Ascending aorta (tissue), 2 donors: ENCODE measurements at places on chromosomes 4 and X. TPM values are rescaled to one million over a fixed set of nuclear protein-coding genes. Genes with fewer than 3 reads are reported as not detected.
A peak's percentile ranks its signal among the peaks of the same experiment; 100 is the strongest.

- H3K27ac ChIP-seq = no peak overlapping the region
- no peak for DNase-seq
- H3K4me1 ChIP-seq = no peaks in the 10 kb centered on the region
- no peak overlapping the region for H3K4me3 ChIP-seq
- no peaks in the 10 kb centered on the region for H3K27me3 ChIP-seq
- H3K36me3 ChIP-seq = no peaks in the 10 kb centered on the region
Observed at GRCh38 chrX:134753718-134754008, 95.4 kb upstream of the PLAC1 start.

GRCh38 chr4:1237981-1238675 is 10.8 kb downstream of the CTBP1 start:
- H3K27me3 ChIP-seq = no peaks in the 10 kb centered on the region
- peaks cover 78% of the 10 kb centered on the region for H3K36me3 ChIP-seq
- H3K4me1 ChIP-seq = peaks cover 10% of the 10 kb centered on the region
- H3K27ac ChIP-seq = no peak overlapping the region

DNA sequence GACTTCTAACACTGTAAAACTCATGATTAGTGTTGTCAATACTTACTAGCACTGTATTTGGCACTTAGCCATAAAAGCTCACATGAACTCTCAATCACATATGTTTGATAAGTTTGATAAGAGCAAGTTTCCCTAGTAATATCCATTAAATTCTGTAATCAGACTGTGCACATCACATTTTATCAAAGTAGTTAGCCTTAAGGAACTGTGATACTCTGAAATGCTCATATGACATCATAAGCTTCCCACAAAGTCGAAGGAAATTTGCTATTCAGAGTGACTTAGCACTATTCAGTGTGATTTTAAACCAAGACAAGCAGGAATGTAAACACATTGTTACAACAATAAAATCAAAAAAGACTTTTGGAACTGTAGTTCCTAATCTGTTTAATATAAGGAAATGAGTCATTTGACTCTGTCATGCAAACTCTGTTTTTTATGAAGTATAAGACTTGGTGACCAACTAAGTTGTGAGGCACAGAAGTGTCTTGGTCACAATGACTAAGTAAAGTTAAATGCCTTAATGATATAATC is 6.7 kb downstream of the SLC7A11 start:
- H3K36me3 ChIP-seq = no peaks in the 10 kb centered on the region
- no peak overlapping the region for H3K4me3 ChIP-seq
- H3K27me3 ChIP-seq = no peaks in the 10 kb centered on the region
- DNase-seq = no peak

CHIC1 gene
- total RNA-seq = 3.7 TPM

SPANXD gene
- total RNA-seq = not detected

DNA sequence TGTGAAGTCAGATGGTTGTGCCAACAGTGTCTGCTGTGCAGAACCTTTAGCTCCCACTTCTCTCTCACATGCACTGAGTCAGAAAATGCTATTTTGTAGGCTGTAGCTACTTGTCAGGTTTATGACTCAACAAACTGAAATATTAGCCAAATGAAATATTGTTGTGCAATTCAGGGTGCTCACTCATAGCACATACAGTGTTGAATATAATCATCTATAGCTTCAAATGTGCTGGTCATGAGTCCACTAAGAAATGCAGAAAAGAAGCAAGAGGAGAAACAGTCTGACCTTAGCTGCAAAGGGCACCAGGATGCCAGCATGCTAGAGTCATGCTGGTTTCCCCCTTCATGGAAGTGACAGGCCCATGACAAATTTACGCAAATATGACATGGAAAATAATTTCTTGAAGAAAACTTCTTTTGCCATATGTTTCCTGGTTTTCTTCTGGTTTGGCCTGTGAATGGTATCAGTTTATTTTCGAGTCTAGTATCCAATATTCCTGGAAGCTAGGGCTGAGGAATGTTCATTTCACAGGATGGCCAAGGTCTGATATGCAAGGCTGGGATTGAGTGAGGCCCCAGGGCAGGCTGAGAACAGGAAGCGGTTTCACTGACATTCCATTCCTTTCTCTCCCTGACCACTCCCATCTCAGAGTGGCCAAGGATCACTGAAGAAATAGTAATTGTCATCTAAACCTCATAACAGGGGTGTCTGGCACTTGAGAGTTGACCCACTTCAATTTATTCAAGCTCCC is 10.3 kb upstream of the CXCL2 start:
- no peak overlapping the region for H3K4me3 ChIP-seq
- peak overlapping the region; percentile 78 for H3K27ac ChIP-seq
- no peaks in the 10 kb centered on the region for H3K27me3 ChIP-seq
- no peaks in the 10 kb centered on the region for H3K36me3 ChIP-seq

GRCh38 chrX:96098471-96098870 is 586.2 kb upstream of the DIAPH2 start:
- no peak for DNase-seq
- no peaks in the 10 kb centered on the region for H3K27me3 ChIP-seq
- H3K27ac ChIP-seq = no peak overlapping the region
- no peaks in the 10 kb centered on the region for H3K4me1 ChIP-seq

SPANXN4 gene
- not detected for total RNA-seq

DNA sequence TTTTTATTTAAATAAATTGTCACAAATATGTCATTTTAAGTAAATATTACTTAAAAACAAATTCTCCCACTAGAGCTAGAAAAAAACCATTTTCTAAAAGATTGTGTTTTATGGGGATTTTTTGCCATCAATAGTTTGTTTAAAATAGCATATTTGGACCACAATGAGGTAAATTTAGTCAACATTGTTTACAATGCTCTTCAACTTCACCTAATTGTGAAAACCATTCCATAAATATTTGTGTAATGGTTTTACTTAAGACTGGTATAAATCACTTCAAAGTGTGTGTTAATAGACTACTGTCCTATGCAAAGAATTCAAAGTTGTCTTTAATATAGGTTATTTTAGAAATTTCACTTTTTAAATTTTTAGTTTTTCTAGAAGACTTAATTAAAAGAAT is 1004.2 kb downstream of the PCDH18 start:
- H3K27me3 ChIP-seq = no peaks in the 10 kb centered on the region
- H3K4me1 ChIP-seq = no peaks in the 10 kb centered on the region
- DNase-seq = no peak
- no peak overlapping the region for H3K27ac ChIP-seq

VSIG4 gene
- 157 TPM for total RNA-seq

GRCh38 chr4:6601661-6602250 is 26.8 kb downstream of the MAN2B2 start:
- H3K4me1 ChIP-seq = no peaks in the 10 kb centered on the region
- no peaks in the 10 kb centered on the region for H3K27me3 ChIP-seq
- H3K27ac ChIP-seq = no peak overlapping the region
- no peak overlapping the region for H3K4me3 ChIP-seq
- peaks cover 93% of the 10 kb centered on the region for H3K36me3 ChIP-seq

GC gene
- total RNA-seq = 30.0 TPM

DNA sequence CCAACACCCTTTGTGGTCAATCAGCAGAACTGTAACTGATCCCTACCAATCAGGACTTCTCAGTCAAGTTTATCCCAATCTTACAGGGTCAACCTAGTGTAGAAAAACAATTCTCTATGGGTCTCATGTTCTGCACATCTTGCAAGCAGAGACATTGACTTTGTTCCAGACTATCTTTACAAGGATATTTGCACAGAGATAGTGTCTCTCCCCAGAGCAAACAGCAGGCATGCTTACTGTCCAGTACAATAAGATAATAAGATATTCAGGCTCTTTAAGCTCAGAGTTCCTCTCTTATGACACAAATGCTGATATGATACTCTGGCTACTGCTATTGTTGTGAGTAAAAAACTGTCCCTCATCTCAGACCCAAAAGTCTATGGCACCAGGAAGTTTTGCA is 53.2 kb downstream of the ACSL4 start:
- H3K27me3 ChIP-seq = no peaks in the 10 kb centered on the region
- no peak for DNase-seq
- peaks cover 12% of the 10 kb centered on the region for H3K36me3 ChIP-seq

DNA sequence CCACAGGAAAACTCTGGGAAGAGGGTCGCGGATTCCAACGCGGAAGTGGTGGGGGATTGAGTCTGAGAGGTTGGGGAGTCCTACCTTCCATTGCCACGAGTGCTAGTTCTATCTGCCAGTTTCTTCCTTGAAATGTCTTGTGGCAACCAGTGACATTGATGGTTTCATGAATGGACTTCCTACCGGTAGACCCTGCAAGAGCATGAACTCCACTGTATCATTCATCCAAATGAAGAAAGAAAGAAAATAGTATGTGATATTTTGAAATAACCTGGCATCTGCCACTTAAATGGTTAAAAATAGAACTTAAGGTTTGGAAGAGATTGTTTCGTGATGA is 1.1 kb upstream of the SLC10A7 start:
- H3K36me3 ChIP-seq = no peaks in the 10 kb centered on the region
- no peak for DNase-seq
- H3K4me1 ChIP-seq = no peaks in the 10 kb centered on the region
- H3K4me3 ChIP-seq = peak overlapping the region; percentile 81

GRCh38 chr4:26459054-26459755 is 31.1 kb downstream of the CCKAR start:
- no peaks in the 10 kb centered on the region for H3K4me1 ChIP-seq
- no peaks in the 10 kb centered on the region for H3K36me3 ChIP-seq
- H3K27ac ChIP-seq = no peak overlapping the region
- no peaks in the 10 kb centered on the region for H3K27me3 ChIP-seq
- no peak overlapping the region for H3K4me3 ChIP-seq
- DNase-seq = no peak

DNA sequence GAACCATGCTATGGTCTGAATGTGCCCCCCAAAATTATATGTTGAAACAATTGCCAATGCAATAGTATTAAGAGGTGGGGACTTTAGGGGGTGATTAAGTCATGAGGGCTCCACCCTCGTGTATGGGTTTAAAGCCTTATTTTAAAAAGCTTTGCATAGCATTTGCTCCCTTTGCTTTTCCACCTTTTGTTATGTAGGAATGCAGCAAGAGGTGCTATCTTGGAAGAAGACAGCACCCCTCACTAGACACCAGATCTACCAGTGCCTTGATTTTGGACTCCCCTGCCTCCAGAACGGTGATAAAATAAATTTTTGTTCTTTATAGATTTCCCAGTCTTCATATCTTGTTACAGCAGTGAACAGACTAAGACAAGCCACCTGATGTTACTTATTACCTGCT is 23.3 kb upstream of the NPNT start:
- H3K36me3 ChIP-seq = no peaks in the 10 kb centered on the region
- H3K27ac ChIP-seq = no peak overlapping the region
- H3K4me3 ChIP-seq = no peak overlapping the region
- no peaks in the 10 kb centered on the region for H3K4me1 ChIP-seq

DNA sequence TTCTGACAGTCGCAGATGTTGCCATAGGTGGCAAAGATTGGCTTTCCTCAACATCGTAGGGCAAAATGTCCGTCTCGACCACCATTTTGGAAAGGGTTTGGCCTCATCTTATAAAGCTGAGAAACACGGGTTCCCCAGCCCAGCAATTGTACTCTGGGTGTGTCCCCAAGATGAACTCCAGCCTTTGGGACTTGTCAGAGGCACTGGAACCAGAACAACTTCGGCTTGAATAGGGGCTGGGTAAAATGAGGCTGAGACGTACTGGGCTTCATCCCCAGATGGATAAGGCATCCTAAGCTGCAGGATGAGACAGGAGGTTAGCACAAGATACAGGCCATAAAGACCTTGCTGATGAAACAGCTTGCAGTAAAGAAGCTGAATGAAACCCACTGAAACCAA is 151.9 kb downstream of the CRLF2 start:
- no peaks in the 10 kb centered on the region for H3K4me1 ChIP-seq
- no peaks in the 10 kb centered on the region for H3K36me3 ChIP-seq
- DNase-seq = no peak
- no peak overlapping the region for H3K27ac ChIP-seq
- H3K4me3 ChIP-seq = no peak overlapping the region

DNA sequence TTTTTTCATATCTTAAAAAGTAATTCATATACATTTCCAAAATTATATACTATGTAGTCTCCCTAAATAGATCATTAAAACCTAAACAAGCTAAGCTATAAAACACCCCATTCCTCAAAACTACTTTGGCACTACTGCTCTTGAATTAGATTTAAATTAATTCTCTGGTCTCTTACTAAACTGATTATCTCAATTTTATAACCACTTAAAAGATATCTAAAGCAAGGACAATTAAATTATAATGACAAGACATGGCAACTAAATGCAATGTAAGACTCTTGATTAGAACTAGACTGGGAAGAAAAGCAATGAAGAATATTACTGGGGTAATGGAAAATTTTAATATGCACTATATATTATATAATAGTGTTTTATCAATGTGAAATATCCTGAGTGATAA is 27.9 kb downstream of the TMEM184C start:
- H3K36me3 ChIP-seq = peaks cover 19% of the 10 kb centered on the region
- DNase-seq = no peak
- H3K4me1 ChIP-seq = no peaks in the 10 kb centered on the region
- H3K27me3 ChIP-seq = no peaks in the 10 kb centered on the region
- H3K27ac ChIP-seq = no peak overlapping the region

DNA sequence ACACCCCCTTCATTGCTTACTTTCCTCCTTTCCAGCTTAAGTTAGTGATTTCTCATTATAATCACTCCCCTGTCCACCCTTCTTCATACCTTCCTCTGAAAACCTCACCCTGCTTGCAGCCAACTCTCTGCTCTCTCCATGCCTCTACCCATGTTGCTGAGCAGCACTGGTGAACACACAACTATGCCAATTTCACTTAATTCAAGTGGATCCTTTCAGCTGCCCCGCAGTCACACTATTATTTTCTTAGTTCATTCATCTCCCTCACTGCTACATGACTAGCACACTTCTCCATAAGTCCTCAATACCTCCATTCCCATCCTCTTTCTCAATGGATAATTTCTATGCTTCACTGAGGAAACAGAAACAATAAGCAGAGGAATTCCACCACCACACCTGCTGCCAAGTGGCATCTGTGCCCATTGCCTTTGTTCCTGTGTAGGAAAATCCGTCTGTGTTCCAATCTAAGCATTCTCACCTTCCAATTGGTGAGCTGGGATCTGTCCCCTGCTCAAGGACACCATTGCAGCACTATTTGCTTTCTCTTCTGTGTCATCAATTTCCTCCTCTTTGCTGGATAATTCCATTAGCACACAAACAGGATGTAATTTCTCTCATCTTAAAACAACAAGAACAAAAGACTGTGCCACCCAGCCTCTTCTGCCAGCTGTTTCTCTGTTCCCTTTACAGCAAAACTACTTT is 25.2 kb upstream of the PRSS48 start:
- no peak overlapping the region for H3K4me3 ChIP-seq
- H3K27ac ChIP-seq = no peak overlapping the region
- no peak for DNase-seq
- no peaks in the 10 kb centered on the region for H3K4me1 ChIP-seq
- H3K27me3 ChIP-seq = no peaks in the 10 kb centered on the region

KCND1 gene
- total RNA-seq = 10.4 TPM

GPC4 gene
- 12.0 TPM for total RNA-seq

PNMA6A gene
- total RNA-seq = 0.32 TPM
